ENCODE measurements at places on chromosomes 2 and 18.

- DNase-seq = no peak
Measured at GRCh38 chr2:241135737-241136136, 13.5 kb downstream of the PASK start.

GRCh38 chr2:128469875-128470274 is 151.2 kb upstream of the HS6ST1 start:
- no peak for DNase-seq

DNA sequence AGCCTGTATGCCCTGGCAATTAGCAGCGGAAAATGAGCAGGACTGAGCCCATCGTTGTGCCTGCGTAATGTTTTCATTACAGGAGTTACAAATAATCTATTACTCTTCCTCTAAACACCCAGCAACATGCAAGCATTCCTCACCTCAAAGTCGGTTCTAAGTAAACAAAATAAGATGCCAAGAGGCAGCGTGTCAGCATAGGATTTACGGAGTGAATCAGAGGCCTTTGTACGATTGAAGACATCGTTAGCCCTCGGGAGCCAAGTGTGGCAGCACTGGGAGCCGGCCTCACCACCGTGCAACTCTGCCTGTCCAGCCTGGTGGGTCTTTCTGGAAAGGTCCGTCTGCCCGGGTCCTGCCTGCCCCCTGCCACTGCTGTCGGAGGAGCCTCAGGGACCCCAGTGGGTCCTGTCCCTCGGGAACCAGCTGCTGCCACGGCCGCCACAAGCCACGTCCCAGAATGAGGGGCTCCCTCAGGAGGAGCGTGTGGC is 80.1 kb upstream of the CTDP1 start:
- no peak for DNase-seq

DNA sequence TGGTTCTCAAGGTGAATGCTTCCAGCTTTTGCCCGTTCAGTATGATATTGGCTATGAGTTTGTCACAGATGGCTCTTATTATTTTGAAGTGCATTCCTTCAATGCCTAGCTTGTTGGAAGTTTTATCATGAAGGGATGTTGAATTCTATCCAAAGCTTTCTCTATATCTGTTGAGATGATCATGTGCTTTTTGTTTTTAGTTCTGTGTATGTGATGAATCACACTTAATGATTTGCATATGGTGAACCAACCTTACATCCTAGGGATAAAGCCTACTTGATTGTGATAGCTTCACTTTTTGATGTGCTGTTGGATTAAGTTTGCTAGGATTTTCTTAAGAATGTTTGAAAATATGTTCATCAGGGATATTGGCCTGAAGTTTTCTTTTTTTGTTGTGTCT is 112.1 kb downstream of the MBD2 start:
- no peak for DNase-seq

DNA sequence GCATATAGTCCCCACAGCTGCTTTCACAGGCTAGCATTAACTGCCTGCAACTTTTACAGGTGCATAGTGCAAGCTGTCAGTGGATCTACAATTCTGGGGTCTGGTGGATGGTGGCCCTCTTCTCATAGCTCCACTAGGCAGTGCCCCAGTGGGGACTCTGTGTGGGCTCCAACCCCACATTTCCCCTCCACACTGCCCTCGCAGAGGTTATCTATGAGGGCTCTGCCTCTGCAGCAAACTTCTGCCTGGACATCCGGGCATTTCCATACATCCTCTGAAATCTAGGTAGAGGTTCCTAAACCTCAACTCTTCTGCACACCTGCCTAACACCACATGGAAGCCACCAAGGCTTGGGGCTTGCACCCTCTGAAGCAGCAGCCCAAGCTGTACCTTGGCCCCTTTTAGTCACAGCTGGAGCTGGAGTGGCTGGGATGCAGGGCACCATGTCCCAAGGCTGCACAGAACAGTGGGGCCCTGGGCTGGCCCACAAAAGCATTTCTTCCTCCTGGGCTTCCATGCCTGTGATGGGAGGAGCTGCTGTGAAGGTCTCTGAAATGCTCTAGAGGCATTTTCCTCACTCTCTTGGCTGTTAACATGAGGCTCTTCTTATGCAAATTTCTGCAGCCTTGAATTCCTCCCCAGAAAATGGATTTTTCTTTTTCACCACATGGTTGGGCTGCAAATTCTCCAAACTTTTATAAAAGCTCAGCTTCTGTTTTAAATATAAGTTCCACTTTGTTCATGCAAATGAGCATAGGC is 59.3 kb downstream of the KDM3A start:
- DNase-seq = no peak

DNA sequence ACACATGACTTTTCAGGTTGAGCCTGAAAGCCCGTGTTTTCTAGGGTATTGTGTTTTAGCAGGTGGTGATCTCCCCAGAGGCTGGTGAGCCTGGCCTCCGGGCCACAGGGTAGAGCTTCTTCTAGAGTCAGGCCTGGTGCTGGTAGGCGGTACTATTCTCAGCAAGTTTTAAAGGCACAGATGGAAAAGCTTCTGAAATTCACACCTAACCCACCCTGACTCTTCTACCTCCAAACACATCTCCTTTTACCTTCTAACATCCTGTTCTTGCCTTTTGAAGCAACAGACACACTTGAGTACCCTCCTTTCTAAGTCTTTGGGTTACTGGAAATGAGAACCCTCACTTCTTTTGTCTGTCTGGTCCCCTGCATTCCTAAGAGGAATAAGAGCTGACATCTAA is 191.1 kb downstream of the SETBP1 start:
- no peak for DNase-seq

- no peak for DNase-seq
Measured at GRCh38 chr2:168090366-168091135, 156.8 kb downstream of the STK39 start.

DNA sequence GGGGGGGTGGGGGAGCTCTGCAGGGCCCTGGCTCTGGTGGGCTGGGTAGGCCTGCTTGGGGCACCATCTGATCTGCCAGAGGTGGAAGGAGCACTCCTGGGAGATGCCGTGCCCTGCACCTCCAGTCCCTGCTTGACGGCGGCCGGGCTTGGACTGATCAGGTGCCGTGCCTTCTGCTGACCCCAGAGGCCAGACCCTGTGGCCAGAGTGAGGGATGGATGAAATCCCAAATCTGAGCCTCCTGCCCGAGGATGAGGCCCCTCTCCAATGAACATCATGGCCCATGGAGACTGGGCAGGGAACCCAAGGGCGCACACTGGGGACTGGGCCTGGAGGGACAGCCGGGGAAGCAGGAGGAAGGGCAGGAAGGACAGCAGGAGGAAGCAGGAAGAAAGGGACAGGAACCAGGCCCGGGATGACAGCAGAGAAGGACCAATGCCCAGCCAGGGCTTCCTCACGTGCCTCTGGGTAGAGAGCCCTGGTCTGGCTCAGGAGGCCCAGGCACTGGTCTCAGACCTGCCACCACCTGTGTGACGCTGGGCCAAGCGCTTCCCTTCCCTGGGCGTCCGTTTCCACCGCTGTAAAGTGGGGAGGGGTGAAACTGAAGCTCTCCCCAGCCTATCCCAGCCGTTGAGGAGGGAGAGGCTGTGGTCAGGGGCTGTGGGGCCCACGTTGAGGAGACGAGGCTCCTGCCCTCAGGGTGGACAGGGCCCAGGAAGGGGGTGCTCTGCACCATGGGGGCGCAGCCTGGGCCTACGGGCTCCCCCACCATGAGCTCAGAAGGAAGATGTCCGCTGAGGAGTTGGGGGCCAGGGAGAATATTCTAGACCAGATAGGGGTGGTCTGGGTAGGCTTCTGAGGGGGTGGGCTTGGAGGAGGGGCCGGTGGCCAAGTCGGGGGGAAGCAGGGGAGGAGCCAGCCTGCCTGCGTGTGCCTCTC is 1.0 kb upstream of the GPR35 start:
- no peak for DNase-seq

DNA sequence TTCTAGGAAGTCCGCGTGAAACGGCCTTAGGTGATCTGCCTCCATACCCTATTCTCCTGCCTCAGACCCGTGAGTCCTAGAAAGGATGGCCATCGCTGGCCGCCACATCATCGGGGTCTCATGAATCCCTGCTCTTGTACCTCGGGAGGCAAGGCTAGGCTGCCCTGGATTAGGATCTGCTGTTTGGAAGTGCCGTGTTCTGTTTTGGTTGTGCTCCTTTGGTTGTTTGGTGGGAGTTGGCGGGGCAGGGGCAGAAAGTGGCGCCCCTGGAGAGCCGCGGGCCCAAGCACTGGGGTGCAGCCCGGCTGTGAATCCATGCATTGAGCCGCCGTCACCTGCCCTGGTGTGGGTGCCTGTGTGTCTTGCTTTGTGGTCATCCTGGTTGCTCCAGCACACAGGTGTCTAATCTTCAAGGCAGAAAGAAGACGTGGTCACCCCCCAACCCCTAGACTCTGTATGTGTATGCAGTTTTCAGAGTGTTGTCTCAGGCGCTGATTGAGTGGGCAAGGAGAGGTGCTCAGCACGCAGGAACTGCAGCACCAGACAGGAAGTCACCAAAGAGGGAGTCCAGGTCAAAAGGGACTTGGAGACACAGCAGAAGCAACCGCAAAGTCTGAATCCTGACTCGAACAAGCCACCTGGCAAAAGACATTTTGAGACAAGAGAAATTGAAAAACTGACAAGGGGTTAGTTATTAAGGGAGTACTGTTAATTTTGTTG is 80.0 kb upstream of the LDLRAD4 start:
- DNase-seq = no peak

GRCh38 chr18:59536166-59536565 is 161.1 kb downstream of the CCBE1 start:
- DNase-seq = no peak

DNA sequence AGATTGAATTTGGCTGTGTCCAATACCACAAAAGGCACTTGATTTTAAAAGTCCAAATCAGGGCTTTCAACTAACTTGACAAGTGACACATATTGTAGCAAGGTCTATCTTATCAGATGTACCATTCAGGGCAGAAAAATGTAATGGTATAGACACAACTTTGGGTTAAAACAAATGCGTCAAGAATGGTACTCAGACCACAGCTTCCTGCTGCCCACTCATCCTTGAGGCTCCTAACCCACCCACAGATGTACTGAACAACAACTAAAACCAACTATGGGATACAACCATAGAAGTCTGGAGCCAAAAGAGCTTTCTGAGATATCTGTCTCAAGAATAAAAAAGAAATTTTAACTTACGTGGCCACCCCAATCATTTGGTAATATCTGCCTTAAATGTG is 105.2 kb downstream of the RBM43 start:
- DNase-seq = no peak

- no peak for DNase-seq
Measured at GRCh38 chr2:38763228-38763627, 12.1 kb upstream of the SRSF7 start.

DNA sequence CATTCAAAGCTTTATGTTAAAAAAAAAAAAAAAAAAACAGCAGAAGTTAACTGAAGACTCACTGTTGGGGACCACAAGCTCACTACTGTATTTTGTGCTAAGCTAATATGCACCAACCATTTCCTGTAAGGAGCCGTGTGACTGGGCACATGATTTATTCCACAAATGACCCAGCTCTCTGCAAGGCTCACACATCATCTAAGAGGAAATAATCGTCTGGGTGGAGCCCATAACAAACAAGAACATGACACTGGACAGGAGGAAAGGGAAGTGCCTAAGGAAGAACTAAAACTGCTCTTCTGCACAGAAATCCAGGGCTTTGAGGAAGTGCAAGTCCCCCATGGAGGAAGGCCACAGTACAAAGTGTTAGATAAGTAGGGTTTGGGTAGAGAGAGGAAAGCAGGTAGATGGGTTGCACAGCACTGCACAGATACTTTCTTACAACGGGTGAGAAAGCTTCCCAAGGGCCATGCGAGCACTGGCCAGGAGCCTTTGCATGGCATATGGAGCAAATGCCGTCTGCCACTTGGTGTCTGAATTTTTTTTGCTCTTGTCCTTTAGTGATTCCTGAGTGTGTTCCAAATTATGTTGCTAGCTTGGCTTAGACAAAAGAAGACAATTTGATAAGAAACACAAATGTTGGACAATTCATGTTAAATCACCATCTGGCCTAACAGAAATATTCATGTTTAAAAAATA is 24.4 kb downstream of the NFE2L2 start:
- no peak for DNase-seq

DNA sequence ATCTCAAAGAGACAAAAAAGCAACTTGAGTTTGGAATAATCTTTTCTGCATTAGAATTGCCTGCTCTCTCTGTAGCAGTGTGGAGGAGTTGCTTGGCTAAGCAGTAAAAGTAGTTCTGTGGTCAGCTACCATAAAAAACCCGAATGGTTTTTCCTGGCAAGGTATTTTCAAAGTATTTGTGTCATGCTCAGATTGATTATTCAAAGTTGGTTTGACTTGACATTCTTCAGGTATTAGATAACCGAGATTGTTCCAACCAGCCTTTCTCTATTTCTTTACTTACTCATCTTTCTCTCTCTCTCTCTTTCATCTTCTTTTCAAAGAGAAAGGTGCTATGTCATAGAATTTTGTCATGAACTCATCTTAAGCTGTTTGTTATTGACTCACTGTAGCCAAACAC is 404.9 kb downstream of the CPS1 start:
- no peak for DNase-seq

- DNase-seq = no peak
Measured at GRCh38 chr2:132430895-132431294, 14.3 kb downstream of the GPR39 start.

- no peak for DNase-seq
Measured at GRCh38 chr2:11923935-11924334, 177.5 kb downstream of the LPIN1 start.

All from SHP77 treated with DMSO at 0.1 percent for 48 hours (cell line).